ENCODE measurements at places on chromosomes 3 and 15.
A peak's percentile ranks its signal among the peaks of the same experiment; 100 is the strongest.

DNA sequence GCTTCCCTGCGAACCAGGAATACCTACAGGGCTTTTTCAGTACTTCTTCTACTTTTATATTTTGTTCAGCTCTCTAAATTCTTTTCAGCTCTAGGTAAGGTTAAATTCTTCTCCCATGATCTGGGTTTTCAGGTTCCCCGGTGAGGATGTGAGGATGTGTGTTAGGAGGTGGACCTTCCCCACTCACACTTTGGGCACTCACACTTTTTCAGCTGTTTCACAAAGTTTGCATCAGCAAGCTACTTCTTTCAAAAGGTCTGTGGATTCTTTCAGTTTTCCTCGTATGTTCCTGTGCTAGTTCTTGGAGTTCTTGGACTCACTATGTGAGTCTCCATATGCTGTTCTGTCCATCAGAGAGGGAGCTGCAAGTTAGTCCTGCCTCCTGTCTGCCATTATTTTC is 13.9 kb upstream of the OR5K2 start:
- no peak for DNase-seq

- DNase-seq = no peak
Measured at GRCh38 chr3:6680119-6680806, 180.7 kb upstream of the GRM7 start.

DNA sequence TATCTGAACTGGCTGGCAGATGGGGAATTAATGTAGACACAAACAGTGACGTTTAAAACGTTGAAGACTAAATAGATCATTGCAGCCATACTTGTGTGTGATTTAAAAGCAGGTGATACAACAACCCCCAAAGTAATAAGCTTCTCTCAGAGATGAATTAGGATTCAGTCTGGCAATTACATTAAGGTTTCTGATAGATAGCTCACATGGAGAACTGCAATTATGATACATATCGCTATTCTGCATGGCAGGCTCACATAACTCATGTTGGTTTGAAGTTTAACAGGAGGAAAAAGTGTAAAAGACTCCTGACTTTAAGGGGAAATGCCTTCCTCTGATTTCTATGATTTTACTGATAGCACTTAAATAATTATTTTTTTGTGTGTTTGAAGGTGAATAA is 196.9 kb downstream of the CLSTN2 start:
- DNase-seq = no peak

DNA sequence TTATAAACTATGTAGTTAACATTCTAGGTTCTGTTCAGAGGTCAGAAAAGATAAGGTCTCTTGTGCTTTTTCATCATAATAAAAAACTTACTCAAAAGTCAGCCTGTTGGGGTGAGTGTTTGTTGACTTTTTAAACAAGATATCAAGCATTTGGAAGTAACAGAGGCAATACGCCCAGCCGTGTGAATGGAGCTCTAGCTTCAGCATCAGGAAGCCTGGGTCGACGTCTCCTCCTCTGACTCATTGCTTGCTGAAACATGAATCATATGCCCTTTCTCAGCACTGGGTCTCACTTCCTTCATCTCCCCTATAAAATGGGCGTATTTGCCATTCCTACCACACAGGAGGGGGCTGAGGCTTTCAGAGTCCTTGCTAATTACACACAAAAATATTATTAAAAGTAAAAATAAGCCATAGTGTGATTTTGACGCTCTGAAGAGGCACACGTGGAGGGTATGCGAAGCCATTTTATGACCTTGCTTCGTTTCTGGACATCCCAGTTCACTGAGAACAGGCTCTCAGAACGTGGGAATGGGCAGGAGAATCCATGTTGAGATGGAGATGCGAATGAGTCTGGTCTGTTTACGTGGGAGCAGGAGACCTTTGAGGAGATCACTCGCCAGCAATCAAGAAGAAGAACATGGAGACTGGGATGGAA is 220.8 kb upstream of the TPRG1 start:
- DNase-seq = no peak

DNA sequence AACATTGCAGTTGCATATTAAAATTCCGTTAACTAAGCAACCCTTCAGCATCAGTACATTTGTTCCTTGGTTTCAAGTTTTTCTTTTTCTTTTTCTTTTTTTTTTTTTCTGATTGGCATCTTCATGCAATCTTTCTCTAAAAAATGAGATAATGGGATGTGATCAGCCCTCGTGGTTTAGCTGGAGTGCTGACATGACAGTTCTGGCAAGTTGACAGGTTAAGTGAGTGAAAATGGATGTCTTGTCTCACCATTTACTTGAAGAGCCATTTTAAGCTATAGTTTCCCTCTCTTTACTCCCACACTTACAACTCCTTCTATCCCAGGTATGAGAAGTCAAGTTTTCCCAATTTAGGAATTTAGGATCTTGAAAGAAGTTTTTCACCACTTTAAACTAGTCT is 495.2 kb downstream of the ROBO2 start:
- DNase-seq = no peak

DNA sequence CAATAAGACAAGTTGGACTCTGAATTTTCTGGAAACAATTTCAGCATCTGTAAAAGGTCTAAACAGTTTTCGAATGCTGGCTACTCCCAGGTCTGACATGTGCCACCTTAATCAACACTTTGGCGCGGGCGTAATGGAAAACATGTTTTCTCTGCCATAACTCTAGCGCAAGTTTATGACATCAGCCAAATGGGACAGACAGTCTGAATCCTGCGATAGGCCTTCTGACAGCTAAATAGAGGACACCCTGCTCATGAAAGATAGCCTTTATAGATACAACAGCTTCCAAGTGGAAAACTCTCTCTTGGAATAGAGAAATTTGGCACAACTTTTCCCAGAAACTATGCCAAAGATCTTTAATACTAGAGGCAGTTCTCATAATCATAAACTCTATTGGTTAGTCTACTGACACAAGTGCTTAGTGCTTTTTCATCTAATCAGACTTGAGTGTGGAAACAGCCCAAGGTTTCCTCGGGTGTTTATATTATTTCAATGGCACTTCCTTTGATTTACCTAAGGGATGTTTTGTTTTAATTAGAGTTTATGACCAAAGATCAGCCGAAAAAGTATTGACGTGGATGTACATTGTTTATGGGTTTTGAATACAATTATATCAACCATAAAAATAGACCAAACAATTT is 120.1 kb upstream of the DPH6 start:
- no peak for DNase-seq

DNA sequence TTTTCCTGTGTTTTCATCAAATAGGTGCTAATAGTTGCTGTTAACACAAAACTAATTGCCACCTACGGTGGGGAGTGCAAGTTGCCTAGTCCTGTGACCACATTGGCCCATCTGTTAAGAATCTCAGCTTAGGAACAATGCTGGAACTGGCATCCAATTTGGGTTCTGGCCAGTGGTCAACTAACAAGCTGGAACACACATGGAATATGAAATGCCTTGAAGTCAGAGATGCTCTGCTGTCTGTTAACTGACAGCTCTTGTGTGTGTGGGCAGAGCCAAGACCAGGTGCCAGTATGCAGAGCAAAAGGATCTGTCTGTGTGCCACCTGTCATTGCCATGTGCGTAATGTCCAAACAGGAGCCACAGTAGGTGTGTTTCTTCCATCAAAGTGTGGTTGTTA is 460.8 kb downstream of the ROBO2 start:
- DNase-seq = no peak

GRCh38 chr3:138351151-138351550 is 2.8 kb downstream of the MRAS start:
- DNase-seq = no peak

DNA sequence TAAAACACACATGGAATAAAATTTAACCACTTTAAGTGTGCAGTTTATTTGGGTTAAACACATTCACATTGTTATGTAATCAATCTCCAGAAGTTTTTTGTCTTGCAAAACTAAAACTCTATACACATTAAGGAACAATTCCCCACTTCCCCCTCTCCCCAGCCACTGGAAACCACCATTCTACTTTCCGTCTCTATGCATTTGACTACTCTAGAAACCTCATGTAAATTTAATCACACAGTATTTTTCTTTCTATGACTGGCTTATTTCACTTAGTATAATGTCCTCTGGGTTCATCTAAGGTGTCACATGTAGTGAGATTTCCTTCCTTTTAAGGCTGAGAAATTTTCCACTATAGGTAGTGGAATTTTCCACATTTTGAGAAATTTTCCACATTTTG is 568.7 kb upstream of the UBE2E2 start:
- DNase-seq = no peak

DNA sequence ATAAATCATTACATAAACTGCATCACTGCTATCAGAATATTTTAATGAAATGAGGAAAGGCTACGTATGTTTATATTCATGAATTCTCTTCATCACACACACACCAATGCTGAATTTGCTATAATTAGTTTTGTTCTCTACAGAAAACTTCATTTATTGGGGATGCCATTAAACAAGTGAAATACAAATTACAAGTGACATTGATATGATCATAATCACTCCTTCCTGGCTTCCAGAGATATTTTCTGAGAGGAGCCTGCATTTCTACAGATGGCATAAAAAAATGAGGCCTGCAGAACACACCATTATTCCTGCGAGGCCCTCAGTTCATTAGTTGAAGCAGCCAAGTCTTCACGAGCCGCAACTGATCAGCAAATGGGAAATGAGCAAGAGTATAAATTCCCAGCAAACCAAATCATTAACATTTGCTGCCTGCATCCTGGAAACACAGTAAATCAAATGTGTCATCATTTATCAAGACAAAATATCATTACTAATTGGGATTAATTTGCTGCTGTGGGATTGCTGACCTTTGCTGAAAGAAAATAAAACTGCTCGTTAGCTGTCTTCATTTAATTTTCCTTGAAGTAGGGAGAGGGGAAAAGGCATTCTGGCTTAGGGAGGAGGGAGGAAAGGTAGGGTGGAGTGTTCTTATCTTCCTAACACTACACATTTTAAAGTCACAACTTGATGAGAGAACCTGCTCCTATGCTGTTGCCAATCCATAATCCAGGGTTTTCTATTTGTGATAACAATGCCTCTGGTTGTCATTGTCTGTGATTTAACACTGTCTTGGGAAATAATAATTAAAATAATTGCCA is 921.9 kb downstream of the SQOR start:
- DNase-seq = no peak

DNA sequence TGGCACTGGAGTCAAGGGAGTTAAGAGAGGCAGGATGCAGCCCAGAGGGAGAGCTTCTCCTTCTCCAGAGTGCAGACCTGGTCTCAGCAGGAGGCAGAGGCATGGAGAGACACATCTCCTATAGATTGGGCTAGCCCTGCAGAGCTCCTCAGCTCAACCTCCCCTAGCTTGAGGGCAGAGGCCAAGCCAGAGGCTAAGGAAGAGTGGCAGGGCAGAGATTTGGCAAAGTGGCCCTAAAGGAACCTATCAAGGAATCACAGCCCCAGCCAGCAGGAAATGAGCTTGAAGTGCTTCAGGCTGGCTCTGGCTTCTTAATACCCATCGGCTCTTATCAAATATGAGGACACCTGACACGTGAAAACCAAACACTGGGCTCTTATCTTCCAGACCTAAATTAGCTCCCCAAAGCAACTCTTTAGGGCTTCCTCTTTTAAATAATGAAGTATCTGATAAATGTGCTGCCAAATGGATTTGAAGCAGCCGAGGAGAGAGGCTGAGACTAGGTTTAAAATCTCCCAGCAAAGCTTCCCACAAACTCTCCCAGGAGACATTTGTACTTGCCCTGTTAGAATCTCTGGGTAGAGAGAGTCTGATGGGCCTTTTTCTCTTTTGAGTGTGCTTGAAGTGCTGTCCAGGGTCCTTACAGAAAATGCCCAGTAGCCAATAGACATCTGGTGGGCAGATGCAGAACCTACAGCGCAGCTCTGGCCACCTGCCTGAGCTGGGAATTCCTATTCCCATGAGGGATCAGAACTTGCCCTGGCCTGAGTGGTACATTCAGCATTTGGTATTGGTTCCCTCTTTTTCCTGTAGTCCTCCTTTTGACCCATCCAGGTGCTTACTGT is 271.4 kb downstream of the CLSTN2 start:
- DNase-seq = peak; percentile 53

- DNase-seq = no peak
Measured at GRCh38 chr3:12854565-12854964, 13.2 kb upstream of the RPL32 start.

DNA sequence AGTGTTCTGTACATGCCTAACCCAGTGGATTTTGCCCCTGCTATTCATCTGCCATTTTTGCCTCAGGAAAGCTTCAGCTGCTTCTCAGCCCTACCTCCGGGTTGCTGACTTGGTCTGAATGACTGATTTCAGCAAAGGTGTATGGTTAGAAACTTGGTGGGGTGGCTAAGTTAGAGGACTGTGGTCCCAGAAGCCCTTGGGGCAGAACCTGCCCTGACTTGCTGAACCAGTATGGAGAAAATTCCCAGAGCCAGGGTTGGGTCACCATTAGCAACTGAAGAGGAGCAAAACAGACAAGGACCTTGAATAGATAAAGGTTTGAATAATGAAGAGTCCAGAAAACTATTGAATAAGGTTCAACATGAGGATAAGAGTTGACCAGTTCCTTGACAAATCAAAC is 6.1 kb upstream of the WWTR1 start:
- DNase-seq = no peak

GRCh38 chr3:98596541-98597500 is 3.4 kb upstream of the CPOX start:
- no peak for DNase-seq

- no peak for DNase-seq
Measured at GRCh38 chr3:186519021-186519658, 25.0 kb downstream of the CRYGS start.

DNA sequence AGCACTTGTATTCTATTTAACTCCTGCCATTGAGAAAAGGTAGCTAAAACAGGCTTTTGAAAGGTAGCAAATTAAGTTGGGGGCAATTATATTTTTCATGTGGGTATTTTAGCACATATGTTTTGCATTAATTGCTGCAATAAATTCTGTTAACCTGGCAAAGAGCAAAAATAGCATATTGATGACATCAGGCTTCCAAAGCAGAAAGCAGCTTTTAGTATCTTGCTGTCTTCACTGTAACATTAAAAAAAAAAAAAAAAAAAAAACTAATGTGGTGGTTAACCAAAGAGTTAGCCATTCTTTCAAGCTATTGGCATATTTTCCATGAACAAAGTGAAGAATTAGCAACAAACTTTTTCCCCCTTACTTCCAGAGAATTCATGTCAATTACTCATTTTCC is 9.1 kb downstream of the EPHA3 start:
- no peak for DNase-seq

GRCh38 chr3:152120601-152121269 is 148.0 kb upstream of the MBNL1 start:
- DNase-seq = no peak

DNA sequence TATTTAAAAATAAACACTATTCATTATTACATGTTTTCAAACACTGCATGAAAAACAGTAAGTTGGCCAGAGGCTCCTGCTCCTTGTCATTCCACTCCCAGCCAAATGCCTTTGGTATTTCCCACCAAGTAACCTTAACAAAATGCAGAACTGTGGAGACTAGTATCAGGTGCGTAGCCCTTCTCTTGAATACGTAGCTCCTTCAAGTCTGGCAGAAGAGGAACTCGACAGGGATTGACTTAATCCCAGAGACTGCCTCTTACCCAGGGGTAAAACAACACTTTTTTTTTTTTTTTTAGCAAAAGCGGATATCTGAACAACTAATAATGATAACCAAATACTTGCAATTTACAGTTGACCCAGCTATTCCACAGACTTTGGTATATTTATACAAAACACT is 738 bp downstream of the COMMD2 start:
- DNase-seq = no peak

- peak; percentile 56 for DNase-seq
Measured at GRCh38 chr15:76108021-76108723, 48.4 kb downstream of the TMEM266 start.
